AG10803 (cell line): ENCODE measurements at places on chromosomes 4 and X.

DNA sequence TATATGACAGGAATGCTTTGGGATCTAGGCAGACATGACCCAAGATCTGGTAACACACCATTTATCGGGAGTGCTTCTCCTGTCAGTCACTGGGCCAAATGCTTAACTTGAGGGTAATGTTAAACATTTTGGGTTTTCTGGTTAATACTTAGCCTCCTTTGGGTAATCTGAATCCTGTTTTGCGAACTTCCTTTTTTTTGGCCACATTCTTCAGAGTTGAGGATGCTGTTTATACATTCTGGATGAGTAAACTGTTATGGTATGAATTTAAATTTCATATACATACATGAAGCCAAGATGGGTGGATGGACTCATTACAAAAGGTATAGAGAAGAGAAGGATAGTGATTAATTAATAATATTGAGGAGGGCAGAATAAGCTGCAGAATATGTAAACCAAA, 36.1 kb downstream of the MID1IP1 start:
- DNase-seq, result no peak

GRCh38 chr4:139108567-139109128, 68.4 kb downstream of the ELF2 start:
- no peak for DNase-seq

GRCh38 chr4:175369087-175369486, 443.0 kb downstream of the GPM6A start:
- peak; percentile 78 for DNase-seq

GRCh38 chr4:168887809-168888208, 122.2 kb downstream of the CBR4 start:
- DNase-seq, result no peak

GRCh38 chr4:5543681-5544080, 164.7 kb downstream of the EVC2 start:
- no peak for DNase-seq

- DNase-seq, result no peak
Measured at GRCh38 chr4:136571315-136571714, 961.0 kb downstream of the PCDH18 start.

DNA sequence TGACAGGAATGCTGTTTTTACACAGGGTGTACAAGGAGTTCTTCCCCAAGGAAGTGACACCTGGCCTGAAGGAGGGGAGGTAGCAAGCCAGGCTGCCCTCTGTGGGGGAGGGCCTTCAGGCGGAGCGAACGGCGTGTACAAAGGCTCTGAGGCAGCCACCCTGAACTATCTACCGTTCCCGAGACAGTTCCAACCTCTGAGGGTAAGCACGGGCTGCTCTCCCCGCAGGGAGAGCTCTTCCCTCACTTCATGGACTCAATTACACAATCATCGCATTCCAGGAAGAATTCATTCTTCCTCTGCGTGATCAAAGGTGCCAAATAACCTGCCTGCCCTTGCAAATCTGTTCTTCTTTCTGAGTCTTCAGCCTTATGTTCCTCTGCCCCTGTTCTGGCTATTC, 4.8 kb downstream of the ELK1 start:
- no peak for DNase-seq

DNA sequence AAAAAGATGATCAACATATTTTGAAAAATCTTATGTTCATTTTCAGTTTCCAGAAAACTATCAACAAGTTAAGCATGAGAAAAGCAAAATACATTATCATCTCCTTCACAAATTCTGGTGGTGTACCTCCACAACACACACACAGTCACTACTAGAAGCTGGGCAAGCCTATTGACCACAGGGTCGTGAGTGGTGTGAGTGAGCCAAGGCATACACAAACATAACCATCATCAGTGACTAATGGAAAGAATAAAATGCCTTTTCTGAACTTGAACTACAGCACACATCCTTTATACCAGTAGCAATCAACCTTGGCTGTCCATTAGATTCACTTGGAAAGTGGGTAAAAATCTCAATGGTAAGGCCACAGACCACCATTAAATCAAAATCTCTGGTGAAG, 180.2 kb downstream of the FAM47B start:
- DNase-seq, result no peak

DNA sequence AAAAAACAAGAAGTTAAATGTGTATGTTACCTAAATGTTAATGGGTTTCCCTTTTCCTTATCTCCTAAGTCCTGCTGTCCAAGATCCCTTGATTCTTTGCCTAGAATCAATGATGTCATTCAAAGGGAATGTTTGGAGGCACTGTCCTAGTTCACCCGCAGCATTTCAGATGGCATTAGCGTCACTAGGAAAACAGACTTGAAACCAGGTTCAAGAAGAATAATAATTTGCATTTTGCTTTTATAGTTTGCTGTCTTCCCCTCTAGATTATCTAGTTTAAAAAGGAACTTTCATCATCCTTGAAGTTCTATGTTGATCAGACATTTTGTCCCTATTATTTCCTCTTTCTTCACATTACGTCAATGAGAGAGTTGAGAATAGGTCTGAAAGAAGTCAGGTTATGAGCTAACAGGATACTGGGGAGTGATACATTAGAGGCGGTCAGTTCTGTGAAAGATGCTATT, 234.1 kb upstream of the PGRMC2 start:
- DNase-seq, result peak; percentile 48

DNA sequence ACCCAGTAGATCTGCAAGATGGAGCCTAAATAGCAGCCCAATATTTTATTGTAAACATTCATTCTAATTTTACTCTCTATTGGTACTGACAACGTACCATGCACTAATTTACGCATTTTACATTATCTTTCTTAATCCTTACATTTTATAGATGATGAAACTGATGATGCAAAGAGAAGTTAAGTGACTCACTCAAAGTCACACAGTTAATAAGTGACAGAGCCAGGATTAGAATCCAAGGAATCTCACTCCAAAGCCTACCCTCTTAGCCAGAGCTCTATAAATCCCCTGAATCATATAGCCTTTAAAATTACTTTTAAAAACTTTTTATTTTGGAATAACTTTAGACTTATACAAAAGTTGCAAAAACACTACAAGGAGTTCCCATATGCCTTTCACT, 37.6 kb downstream of the PHKA1 start:
- no peak for DNase-seq

DNA sequence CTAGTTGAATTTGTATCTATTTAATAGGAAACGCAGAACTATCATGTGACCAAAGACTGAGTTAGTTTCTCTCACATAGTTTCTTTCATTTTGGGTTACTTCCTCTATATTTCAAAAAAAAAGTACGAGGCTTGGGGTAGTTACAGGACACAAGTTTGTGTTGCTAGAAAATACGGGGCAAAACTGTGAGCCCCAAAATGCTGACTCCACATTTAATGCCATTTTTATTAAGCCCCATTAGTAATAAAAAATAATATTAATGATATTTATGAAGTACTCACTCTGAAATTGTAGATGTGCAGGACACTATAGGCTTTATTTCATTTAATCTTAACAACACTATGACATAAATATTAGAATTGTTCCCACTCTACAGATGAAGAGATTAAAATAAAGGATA, 268.6 kb downstream of the DTHD1 start:
- DNase-seq, result no peak

GRCh38 chrX:16719334-16720084, at the start of gene SYAP1:
Gene SYAP1, plus strand, starts transcription at chrX:16719612. Its CDS starts 113 bp downstream, at chrX:16719725.
- DNase-seq, result peak; percentile 94

GRCh38 chrX:96791559-96791958, 92.1 kb upstream of the RPA4 start:
- peak; percentile 51 for DNase-seq

DNA sequence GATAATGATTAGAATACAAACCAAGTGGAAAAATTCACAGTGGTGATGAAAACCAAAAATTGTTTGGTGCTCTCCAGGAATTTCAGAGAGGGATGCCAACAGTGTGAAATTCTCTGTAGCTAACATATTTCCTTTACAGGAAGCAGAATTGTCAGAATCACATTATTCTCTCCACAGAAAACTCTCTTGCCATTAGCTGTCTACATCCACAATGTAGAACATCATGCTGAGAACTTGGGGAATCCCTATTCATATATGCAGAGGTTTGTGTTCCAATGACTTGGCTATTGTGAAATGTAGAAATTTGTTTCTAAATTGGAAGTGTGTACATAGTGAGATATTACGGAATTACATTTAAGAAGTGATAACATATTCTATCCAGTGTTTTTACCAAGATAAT, 142.0 kb downstream of the PCDH7 start:
- DNase-seq, result no peak

DNA sequence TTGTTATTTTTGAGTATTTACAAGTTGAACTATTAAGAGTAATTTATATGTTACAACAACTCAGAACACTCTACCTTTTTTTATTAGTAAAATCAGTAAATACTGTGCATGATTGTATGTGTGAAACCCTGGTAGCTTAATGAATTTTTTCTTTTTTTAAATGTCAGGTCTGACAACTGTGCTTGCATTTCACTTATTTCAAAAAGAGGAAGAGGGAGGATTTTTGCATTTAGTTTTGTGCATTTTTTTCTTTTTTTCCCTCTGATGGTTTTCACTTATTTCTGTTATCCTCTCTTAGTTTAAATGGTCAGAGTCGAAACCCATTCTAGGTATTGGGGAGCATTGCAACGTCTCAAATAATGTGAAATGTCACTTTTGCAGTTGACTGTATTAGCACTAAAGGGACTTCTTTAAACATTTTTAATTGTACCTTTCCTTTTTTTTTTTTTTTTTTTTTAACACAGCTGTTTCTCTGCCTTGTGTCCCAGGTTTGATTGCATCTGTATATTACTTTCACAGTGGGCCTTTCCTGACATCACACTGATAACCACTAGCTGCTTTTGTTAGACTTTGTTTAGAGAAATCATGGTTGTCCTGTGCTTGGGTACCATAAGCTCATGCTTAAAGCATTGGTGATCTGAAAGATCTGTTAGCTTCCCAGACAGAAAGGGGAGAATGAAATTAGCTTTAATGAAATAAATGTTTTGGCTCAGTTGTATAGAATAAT, 28.5 kb downstream of the MOB1B start:
- DNase-seq, result no peak

- peak; percentile 96 for DNase-seq
Measured at GRCh38 chr4:7857238-7857701, 82.4 kb downstream of the AFAP1 start.

- no peak for DNase-seq
Measured at GRCh38 chr4:80926446-80926845, 104.1 kb upstream of the BMP3 start.

DNA sequence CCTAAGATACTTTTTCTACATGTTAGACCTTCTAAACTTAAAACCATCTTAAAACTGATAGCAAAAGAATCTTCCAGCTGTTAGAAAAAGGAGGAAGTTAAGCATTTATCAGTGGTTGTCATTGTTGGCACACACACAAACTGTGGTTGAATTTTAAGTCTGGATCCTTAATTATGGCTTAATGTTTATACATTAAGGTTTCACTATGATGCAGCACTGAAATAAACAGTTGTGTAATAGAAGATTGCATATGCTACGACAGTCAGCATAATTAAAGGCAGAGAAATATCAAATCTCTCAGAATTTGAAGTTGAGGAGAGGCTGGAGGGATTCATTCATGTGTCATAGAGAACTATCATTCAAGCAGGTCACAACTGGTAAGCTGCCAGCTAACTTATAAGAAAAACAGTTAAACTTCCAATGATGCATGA, 32.3 kb downstream of the ADGRA3 start:
- peak; percentile 66 for DNase-seq

- no peak for DNase-seq
Measured at GRCh38 chr4:86963697-86964096, 28.9 kb downstream of the AFF1 start.

DNA sequence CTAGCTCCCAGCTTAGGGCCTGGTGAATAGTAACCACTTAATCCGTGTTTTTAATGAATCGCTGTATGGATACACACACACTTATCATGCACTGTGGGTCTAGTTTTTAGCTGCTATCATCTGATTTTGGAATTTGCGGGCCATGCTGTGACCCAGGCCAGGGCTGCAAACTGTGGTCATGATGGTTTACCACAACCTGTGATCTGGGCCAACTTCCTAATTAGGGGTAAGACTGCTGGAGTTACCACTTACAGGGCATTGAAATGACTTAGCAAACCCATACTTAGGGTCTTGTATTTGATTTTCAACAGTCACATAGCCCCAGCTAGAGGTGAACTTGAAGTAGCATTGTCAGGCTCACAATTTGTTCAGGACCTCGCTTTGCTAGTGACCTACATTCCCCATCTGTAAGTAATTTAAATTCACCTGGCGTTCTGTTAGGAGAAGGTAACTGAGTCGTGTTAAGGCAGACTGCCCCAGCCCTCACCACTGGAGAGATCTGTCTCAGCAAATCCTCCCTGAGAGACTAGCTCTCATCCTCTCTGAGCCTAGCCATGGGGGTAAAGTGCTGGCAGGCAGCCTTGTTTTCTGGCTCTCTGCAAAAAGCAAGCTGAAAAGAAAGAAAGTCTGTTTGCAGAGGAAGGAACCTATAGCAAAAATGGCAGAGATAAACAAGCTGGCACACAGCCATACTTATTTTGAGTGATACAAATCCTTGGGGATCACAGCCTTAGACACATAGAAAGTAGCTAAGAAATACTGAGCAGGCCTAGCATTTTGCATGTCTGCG, 33.8 kb upstream of the EGFL6 start:
- DNase-seq, result no peak

GRCh38 chr4:102036016-102036415, 245.5 kb downstream of the BANK1 start:
- DNase-seq, result no peak

DNA sequence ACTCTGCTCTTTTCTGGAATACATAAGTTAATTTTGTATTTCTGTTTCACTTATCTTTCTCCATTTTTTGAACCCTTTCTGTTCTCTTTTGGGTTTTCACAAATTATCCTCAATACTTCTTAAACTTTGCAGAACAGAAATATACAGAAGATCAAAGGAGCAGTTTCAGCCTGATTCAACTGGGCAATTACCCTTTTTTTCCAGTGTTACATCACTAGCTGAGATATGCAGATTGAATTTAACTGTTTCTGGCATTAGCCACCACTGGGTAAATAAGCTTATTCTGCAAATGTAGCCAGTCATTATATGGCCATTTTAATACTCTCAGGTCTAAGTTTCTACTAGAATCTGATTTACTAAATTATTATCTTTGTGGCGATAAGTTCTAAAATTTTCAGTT, 66.9 kb upstream of the GRID2 start:
- DNase-seq, result no peak

- no peak for DNase-seq
Measured at GRCh38 chrX:38149016-38149415, 71.7 kb downstream of the SRPX start.

GRCh38 chr4:1973218-1973617, 35.6 kb downstream of the NELFA start:
- no peak for DNase-seq

DNA sequence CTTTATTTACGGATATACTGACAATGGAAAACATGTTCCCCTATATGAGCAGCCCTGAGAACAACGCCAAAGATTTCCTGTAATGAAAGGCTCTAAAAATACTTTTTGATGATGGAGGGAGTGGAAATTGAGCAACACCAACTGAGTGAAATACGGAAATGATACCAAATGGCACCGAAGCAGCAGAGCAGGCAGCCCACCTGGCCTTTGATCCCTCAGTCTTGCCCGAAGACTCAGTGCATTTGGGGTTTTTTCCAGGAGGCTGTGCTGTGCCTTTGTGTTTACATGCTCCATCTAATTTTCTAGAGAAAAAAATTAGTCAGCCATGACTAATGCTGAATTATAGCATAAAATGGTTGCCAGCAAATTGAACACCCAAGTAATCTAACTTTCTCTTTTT, 169.9 kb upstream of the RBPJ start:
- DNase-seq, result no peak

GRCh38 chr4:156971165-156971675, 379 bp downstream of the PDGFC start:
- DNase-seq, result no peak

- peak; percentile 53 for DNase-seq
Measured at GRCh38 chrX:275967-276580, 5.1 kb upstream of the PLCXD1 start.

GRCh38 chr4:70678383-70678999, 9.8 kb upstream of the UTP3 start:
- no peak for DNase-seq
